ENCODE measurements at places on chromosomes 4 and X.

- peak; percentile 34 for DNase-seq
These were observed 88.6 kb upstream of the TRIM2 start for GRCh38 chr4:153115322-153116290.

- no peak for DNase-seq
These were observed 216.8 kb downstream of the FBXO8 start for GRCh38 chr4:174066611-174067205.

GRCh38 chr4:176642472-176642871 lies 150.2 kb downstream of the VEGFC start:
- DNase-seq = no peak

GRCh38 chrX:11304829-11305228 lies 11.6 kb downstream of the AMELX start:
- DNase-seq = no peak

- DNase-seq = no peak
These were observed 41.7 kb downstream of the LIN54 start for GRCh38 chr4:82968972-82969371.

GRCh38 chr4:123616951-123617461 lies 220.4 kb downstream of the SPRY1 start:
- DNase-seq = no peak

- DNase-seq = no peak
These were observed 384.3 kb downstream of the GPM6A start for GRCh38 chr4:175427751-175428150.

GRCh38 chr4:5185551-5185950 lies 134.3 kb downstream of the STK32B start:
- no peak for DNase-seq

DNA sequence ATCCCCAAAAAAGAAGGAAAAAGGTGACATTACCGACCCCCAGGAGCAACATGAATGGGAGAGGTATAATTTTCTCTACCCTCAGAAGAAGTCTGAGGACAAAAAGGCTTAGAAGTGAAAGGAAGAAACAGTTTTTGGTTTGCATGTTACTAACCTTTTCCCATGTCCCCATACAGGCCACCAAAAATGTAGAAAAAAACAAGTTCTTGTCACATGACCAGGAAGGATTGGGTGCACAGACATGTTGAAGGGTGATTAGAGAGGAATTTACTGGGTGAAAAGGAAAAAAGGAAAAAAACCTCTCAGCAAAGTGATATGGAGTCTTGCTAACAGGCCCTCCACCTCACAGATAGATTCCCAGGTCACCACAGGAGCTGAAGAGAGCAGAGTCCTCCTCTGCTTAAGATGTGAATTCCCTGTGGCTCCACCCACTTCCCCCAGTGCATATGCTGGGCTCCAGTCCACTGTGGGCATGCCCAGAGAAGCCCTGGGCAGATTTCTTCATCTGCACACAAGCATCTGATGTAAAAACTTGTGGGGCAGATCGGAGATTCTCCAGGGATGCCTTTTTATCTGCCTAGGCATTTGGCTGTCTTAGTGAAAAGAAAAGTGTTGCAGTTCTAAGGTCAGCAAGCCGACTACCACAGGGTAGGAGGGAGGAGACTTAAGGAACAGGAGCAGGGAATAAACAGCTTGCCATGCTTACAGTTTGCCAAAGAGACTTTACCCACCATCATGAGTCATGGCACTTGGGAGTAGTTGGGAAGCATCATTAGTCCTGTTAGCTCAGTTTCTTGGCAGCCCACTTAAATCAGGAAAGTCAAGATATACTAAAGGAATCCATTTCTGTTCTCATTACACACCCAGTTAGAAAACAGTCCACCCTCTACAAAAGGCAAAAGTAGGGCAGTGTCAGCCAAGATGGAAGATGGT lies 25.0 kb upstream of the PASD1 start:
- DNase-seq = no peak

- DNase-seq = no peak
These were observed 488.1 kb upstream of the HTR2C start for GRCh38 chrX:114095789-114096188.

DNA sequence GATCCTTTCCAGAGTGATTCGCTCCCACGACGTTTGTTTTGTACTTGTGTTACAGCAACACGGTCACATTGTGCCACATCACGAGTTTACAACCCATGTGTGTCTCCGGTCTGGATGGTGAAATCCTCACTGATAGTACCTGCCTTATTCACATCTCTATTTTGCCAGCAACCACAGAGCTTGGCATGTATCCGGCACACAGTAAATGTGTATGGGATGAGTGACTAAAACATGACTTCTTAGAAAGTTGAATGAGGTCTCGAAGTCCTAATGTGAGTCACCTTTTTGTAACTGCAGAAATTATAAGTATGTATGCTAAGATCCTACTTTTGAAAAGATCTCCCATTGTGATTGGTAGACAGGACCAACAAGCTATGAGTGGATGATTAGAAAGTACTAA lies 7.5 kb downstream of the STOX2 start:
- DNase-seq = no peak

- no peak for DNase-seq
These were observed 46.1 kb downstream of the PGRMC2 start for GRCh38 chr4:128241425-128241913.

- no peak for DNase-seq
These were observed 671.6 kb upstream of the SLIT2 start for GRCh38 chr4:19580095-19580494.

DNA sequence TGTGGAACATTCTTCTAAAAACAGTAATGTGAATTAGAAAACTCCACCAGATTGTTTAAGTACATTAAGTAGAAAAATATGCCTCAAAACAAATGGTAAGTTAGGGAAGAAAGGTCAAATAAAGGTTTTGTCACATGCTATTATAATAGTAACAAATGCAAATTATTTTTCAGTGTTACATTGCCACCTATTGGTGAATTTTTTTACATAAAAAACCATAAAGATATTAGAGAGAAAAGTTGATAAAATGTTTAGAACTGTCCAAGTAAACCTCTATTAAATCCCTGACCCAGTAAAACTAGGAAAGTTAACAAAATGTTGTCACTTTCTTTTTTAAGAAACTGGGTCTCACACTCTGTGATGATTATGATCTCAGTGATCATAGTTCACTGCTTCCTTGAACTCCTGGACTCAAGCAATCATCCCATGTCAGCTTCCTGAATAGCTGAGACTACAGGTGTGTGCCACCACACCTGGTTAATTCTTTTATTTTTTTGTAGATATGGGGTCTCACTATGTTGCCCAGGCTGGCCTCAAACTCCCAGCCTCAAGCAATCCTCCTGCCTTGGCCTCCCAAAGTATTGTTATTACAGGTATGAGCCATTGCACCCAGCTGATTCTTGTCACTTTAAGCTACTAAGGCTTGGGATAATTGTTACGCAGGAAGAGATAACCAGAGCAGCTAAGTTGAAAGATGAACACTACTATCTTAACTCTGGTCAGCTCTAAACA lies 157.6 kb downstream of the ATRX start:
- no peak for DNase-seq

DNA sequence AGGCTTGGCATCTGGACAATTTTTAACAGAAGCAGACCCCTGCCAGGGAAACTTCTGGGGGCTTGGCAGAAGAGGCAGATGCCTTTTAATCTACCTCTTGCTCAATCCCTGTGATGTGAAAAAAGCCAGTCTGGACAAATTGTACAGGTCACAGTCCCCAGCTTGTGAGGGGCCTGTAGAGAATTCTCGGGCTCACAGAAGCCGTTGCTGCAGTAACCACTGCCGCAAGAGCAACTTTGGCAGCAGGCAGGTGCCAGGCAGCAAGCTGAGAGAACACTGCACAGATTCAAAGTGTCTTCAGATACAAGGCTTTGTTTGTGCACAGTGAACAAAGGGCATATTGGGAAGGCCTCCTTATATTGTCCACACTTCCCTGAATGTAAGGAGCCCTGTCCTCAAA lies 11.7 kb downstream of the GPKOW start:
- no peak for DNase-seq

DNA sequence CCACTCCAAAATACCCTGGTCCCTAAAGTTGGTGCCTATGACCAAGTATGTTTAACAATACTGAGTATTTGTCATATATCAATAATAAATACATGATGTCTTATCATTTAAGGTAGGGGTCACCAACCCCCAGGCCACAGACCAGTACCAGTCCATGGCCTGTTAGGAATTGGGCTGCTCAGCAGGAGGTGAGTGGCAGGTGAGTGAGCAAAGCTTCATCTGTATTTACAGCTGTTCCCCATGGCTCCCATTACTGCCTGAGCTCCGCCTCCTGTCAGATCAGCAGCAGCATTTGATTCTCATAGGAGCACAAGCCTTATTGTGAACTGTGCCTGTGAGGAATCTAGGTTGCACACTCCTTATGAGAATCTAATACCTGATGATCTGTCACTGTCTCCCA lies 126.2 kb downstream of the HNRNPD start:
- DNase-seq = no peak

GRCh38 chrX:119208401-119209057 lies 27.6 kb upstream of the PGRMC1 start:
- DNase-seq = no peak

- no peak for DNase-seq
These were observed 493.7 kb downstream of the MAGEE1 start for GRCh38 chrX:76921176-76921575.

GRCh38 chr4:94377294-94377693 lies 34.7 kb upstream of the HPGDS start:
- DNase-seq = no peak

- no peak for DNase-seq
These were observed 44.3 kb upstream of the ARHGAP24 start for GRCh38 chr4:85430697-85431096.

GRCh38 chrX:1781766-1782165 lies 166.9 kb downstream of the ASMT start:
- DNase-seq = no peak

GRCh38 chrX:24610516-24610915 lies 36.6 kb downstream of the PCYT1B start:
- DNase-seq = no peak

DNA sequence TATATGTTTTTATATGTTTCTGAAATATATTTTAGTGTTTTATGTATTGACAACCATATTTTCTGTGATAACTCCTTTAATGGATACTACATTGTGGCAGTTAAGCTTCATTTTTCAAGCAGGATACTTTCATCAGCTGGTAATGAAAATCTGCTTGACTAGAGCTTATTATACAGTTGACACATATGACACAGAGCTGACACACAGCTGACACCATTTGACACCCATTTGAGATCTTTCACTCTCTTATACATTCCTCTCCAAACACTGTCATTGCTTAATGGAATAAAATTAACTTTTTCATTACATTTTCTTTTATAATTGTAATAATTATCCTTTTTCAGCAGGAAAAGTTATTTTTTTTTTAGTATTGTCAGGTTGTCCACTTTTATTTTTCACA lies 561.1 kb upstream of the NDST4 start:
- no peak for DNase-seq

GRCh38 chrX:153448556-153449367 lies 2.9 kb upstream of the TREX2 start:
- DNase-seq = no peak

DNA sequence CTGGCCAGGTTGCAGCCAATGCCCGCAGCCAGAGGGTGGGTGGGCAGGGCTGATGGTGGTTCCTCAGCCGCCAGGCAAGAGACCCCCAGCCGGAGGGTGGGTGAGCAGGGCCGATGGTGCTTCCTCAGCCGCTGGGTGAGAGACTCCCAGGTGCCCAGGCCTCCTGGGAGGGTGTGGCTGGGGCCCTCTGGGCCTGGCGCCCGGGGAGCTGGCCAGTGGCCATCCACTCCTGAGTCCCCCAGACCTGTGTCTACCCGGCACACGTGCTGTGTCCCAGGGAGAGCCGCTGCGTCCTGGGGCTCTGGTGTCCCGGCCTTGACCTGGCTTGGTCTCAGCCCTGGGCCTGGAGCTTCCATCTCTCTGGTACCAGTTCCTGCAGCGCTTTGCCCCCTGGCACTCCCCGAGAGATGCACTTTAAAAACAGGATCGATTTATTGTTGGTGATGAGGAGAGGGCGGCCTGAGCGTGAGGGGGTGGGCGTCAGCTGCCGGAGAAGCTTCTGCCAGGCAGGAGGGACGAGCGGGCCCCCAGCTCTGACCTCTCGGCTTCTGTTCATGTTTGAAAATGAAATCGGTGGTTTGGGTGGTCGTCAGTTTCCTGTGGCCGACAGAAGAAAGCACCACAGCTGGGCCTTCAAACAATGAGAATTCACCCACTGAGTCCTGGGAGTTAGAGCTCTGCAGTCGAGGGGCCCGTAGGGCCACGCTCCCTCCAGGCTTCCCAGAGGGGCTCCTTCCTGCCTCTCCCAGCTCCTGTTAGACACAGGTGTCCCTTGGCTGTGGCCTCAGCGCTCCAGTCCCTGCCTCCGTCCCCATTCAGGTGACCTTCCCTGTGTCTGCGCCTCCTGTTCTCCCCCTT lies 6.5 kb downstream of the DOK7 start:
- DNase-seq = no peak

DNA sequence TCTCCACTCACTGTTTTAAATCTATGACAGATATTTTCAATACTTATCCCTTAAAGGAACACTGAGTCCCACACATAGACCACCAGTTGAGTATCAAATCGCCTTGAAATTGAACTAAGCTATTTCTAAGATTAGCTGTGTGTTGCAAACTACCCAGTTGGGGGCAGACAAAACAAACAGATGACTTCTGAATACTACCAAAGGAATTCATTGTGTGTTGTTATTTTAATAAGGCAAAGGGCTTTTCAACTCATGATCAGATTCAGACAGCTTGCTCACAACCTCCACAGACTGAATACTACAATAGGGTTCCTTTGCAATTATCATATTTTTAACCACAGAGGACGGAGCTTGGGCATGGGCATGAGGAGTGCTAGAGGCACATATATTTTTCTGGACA lies 283.0 kb upstream of the GPC4 start:
- no peak for DNase-seq

DNA sequence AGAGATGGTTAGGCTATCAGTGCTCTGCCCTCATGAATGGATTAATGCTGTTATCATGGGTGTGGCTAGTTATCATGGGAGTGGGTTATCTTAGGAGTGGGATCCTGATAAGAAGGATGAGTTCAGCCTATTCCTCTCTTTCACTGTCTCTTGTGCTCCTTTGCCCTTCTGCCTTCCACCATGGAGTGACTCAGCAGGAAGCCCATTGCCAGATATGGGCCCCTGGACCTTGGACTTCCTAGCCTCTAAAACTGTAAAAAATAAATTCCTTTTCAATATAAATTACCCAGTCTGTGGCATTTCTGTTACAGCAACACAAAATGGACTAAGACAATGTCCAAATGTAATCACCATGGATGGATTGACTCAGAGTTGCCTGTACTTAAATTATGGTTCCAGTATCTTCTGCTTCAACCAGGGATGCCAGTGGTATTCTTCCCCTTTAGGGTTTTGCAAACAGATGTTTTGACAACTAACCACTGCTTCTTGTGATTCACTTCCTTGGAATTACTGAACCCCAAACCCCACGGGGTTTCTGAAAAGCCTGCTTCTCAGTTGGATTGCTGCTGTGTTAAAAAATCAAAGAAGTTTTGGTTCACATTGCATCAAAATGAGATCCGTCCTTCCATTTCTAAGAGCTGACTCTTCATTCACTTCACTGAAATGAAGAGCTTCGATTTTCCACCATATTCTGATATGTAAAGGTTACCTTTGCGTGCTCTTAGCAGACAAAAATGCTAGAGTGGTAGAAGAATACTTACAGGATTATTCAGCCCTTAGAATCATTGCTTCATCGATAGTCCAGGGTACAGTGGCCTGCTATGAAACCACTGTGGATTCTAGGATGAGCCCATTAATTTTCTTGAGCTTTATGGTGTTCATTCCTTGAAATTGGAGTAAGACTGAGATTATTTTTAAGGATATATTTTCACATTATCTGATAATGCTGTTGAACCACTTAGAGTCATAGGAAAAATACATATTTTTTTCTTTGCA lies 107.7 kb downstream of the FRMPD4 start:
- no peak for DNase-seq

Measured in stimulated activated CD8-positive, alpha-beta memory T cell treated with anti-CD3 and anti-CD28 coated beads, Interleukin-15, amount 100 ng/mL, for 24 hours (primary cell).